ENCODE measurements at places on chromosomes 12 and 14.

- DNase-seq: no peak
Observed at GRCh38 chr12:55619354-55620138, 17.1 kb upstream of the OR10P1 start.

DNA sequence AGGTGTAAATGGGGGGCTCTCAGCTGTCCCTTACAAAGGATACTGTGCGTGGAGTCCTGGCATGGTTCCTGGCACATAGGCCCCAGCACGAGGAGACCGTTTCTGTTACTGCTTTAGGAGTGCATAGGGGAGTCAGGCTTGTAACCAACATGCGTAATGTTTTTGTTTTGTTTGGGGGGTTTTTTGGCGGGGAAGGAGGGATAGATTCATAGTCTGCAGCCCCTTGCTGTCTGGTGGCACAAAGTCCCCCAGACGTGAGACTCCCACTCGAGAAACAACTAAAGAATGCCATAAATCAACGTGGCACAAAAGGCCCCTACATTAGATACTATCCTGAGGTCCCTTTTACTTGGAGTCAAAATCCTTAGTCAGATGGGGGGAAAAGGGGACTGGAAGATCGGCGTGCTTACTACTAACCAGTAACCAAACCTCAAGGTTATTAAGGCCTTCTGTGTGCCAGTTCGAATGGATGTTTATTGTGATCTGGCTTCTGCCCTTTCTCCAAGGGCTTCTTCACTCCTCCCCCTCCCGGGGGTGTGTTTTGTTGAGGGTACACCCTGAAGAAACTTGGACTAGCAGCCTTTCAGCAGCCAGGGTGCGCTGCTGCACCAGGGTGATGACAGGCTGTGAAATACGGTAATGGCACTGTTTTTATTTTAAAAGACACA, 874 bp downstream of the ISCU start:
- peak; percentile 91 for DNase-seq

GRCh38 chr14:68247676-68248268, 428.2 kb downstream of the RAD51B start:
- no peak for DNase-seq

- peak; percentile 35 for DNase-seq
Observed at GRCh38 chr14:100299238-100299560, 7.0 kb downstream of the SLC25A29 start.

All from right cardiac atrium (tissue), 5 donors.